Left cardiac atrium (tissue), 4 donors: ENCODE measurements at places on chromosomes 1 and 21. TPM values are rescaled to one million over a fixed set of nuclear protein-coding genes. Genes with fewer than 3 reads are reported as not detected.

Gene IGSF21
- 1.0 TPM for total RNA-seq

Gene KAZN
- 12.6 TPM for total RNA-seq

Gene C1orf141
- not detected for total RNA-seq

Gene SLC5A9
- 0.42 TPM for total RNA-seq

Gene PTGER3
- total RNA-seq, result 14.9 TPM

DNA sequence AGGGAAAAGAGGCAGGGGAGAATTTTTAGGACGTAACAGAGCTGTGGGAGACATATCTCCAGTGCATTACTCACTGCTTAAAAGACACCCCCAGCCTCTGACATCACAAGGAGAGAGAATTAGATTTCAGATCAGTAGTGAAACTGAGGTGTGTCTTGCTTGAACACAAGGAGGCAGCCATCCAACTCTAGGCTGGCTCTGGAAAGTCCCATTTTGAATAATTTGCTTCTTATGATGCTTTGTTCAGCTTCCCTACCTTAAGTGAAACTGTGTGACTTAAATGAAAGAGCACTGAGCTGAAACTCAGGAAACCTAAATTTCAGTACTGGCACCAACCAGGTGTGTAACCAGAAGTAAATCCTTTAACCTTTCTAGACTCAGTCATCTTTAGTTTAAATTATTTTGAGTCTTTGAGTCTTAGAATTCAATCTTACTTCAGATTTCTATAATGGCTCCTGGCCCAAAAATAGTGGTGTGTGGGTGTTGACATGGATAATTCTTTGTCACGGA lies 251.6 kb upstream of the SGIP1 start:
- DNase-seq, result peak; percentile 42

DNA sequence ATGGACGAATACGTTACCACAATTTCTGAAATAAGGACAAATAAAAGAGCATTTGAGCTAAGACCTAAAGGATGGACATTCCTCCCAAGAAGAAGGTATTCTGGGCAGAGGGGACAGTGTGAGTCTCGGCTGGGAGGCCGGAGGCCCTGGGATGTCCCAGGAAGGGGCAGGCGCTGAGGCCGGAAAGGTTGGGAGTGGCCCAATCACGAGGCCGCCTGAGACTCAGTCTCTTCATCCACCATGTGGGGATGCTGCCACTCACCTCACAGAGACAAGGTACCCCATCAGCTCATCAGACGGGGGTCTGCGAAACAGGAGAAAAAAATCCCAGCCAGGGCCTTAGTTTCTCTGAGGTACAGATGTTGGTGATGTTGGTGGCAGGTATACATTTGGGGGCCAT lies 24.3 kb upstream of the LAPTM5 start:
- no peak for DNase-seq

DNA sequence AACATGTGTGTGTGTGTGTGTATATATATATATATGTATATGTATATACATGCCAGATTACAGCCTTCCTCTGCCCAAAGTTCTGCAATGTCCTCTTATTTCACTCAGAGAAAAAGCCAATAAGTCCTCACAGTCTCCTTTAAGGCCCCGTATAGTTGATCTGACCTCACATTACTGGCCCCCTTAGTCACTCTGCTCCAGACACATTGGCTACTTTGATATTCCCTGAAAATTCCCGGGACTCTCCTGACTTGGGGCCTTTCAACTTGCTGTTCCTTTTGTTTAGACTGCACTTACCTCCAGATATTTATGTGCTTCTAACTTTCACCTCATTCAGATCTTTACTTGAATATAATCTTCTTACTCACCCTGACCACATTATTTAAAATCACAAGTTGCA lies 4.2 kb upstream of the BSDC1 start:
- DNase-seq, result no peak

DNA sequence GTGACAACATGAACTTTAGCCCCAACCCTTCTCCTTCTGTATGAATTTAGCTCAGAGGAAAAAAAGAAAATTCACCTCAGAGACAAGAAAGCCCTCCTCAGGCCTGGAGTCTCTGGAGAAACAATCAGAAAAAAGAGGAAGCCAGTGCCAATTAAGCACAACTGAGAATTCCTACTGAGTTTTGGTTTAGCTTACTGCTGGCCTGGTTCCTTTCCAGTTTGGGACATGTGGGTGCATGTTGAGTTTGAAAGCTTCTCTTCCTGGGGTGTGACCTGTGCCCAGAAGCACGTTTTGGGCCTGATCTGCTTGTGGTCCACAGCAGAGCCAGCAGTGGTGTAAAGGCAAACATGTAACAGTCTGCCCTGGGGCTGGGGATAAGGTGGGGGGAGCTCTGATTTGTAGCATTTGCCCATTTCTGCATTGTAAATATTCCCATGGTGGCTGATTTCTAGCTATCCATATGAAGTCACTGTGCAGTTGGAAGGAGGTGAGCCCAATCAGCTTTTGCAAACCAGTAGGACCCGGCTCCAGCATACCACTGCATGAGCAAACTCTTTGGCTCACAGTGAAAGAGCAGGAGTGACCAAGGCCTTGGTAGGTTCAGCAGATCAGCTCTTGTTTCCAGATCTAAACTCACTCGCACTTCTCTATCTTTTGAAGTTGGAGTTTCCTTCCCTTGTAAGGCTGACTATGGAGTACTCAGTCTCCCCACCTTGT lies 4.7 kb upstream of the THEM5 start:
- no peak for DNase-seq

- DNase-seq, result no peak
Observed at GRCh38 chr1:180571832-180572636, 13.3 kb downstream of the OVAAL start.

- no peak for DNase-seq
Observed at GRCh38 chr1:218945050-218945449, 228.6 kb upstream of the LYPLAL1 start.

GRCh38 chr1:156928043-156928602 lies 7.7 kb downstream of the LRRC71 start:
- no peak for DNase-seq

GRCh38 chr1:166258017-166258416 lies 91.2 kb upstream of the FAM78B start:
- DNase-seq, result no peak

GRCh38 chr1:168618886-168619285 lies 42.5 kb downstream of the XCL1 start:
- DNase-seq, result no peak

GRCh38 chr21:43708745-43709381 lies 10.1 kb upstream of the PDXK start:
- DNase-seq, result no peak

DNA sequence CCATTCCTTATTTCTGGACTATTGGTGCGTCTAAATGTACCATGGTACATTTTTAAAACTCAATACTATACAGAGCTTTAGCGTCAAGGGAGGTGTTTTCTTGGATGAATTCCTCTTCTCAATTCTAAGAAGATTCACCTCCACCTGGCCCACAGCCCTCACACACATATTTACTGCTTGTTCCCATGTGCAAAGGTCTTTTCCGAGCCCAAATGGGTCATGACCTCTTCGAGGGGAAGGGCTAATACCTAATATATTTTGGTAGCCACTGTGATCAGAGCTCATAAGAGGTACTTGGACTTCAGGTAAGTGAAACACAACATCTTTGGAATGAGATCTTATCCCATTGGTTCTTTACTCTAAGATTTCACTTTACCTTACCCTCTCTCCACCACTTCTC lies 205.9 kb downstream of the SDCCAG8 start:
- DNase-seq, result no peak

GRCh38 chr1:1310476-1311053 lies 2.2 kb downstream of the PUSL1 start:
- no peak for DNase-seq

- DNase-seq, result no peak
Observed at GRCh38 chr1:233883671-233884070, 20.8 kb upstream of the SLC35F3 start.

DNA sequence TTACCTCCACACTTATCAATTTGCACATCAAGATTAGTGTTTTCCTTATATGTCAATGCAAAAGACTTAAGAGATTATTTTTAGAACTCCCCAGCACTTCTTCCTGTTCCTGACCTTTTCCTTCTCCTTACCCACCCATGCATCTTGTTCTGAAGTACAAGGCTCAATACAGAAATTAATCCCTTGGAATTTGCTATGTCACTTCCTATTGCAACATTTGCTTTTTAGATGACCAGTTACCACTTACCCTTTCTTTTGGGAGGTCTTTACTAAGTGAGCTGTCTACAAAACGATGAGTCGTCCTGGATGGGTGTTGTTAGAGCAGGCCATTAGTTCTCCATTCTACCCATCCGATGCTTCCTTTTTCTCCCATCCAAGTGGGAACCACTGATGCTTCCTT lies 221.2 kb downstream of the FMN2 start:
- no peak for DNase-seq

DNA sequence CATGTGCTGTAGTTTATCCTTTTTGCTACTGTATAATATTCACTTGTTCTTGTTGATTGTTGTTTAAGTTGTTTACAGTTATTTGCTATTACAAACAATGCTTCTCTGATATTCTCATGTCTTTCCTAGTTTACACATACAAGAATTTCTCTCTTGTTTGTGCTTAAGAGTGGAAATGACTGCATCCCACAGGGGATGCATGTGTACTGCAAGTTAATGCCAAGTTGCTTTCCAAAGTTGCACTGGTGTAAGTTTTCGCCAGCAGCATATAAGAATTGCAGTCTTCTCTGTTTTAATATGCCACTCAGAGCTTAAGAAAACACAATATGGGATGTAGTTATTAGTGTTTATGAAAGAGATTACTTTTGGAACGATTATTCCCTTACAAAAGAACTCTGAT lies 97.7 kb downstream of the NEK7 start:
- DNase-seq, result no peak
